ENCODE measurements at places on chromosomes 3 and 15.

DNA sequence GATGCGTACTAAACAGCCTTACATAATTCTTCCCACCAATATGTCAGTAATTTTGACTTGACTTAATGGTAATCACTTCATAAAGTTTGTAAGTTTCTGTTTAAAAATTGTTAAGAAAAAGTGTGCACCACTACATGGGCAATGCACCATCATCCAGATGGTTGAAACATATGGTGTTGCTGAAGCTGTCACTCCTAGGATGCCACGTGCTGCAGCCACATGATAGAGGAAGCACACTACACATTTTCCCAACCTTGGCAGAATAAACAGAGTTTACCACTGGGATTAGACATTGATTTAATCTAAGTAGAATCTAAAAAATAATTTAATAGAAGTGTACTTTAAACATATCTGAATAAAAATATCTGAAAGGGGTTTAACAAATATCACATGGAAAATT lies 1209.9 kb downstream of the NSUN3 start:
- DNase-seq, result no peak

GRCh38 chr3:73601011-73601410 lies 23.7 kb downstream of the PDZRN3 start:
- DNase-seq, result no peak

GRCh38 chr15:24856397-24857390 lies 98.1 kb upstream of the SNRPN start:
- DNase-seq, result no peak

- DNase-seq, result peak; percentile 29
These were observed 99.5 kb upstream of the KCNMB2 start for GRCh38 chr3:178436773-178437172.

GRCh38 chr3:169545606-169546005 lies 117.9 kb downstream of the MECOM start:
- DNase-seq, result no peak

DNA sequence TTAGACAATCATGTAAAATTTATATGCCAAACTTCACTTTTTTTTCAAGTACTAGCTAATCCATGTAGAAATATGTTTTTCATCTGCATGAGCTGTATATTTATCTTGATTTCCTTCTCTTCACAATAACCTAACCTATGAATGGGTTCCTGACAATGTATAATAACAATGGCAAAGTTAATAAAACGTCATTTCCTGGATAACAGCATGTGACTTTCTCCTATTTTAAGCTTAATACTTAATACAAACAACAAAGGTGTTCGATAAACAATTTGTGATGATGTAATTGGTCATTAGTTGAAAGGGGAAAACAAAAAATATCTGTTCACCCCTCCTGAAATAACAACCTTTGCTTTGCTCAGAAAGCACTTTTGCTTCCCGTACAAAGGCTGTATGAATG lies 20.4 kb downstream of the CD200 start:
- DNase-seq, result no peak

DNA sequence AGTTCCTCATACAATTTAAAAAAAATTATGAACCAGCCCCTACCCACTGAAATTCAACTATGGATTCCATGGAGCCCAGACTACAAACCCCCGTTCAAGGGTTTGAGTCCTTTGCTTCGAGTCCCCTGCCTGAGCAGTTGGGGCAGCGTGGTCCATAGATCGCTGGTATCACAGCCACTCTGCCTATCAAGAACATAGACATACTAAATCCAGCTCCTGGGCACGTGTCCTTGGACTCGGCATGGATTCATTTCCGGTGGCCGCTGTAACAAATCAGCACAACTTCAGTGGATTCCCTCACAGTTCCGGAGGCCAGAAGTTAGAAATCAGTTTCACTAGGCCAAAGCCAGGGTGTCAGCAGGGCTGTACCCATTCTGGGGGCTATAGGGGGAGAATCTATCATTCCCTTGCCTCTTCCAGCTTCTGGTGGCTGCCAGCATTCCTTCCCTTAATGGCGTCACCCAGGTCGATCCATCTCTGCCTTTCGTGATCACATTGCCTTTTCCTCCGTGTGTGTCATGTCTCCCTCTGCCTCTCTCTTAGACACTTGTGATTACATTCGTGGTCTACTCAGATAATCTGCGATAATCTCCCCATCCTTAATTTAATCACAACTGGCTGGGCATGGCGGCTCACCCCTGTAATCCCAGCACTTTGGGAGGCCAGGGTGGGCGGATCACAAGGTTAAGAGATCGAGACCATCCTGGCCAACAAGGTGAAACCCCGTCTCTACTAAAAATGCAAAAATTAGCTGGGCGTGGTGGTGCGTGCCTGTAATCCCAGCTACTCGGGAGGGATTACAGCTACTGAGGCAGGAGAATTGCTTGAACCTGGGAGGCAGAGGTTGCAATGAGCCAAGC lies 4.6 kb upstream of the TMEM44 start:
- DNase-seq, result no peak

GRCh38 chr3:117856354-117856753 lies 1146.8 kb downstream of the TUSC7 start:
- DNase-seq, result no peak

DNA sequence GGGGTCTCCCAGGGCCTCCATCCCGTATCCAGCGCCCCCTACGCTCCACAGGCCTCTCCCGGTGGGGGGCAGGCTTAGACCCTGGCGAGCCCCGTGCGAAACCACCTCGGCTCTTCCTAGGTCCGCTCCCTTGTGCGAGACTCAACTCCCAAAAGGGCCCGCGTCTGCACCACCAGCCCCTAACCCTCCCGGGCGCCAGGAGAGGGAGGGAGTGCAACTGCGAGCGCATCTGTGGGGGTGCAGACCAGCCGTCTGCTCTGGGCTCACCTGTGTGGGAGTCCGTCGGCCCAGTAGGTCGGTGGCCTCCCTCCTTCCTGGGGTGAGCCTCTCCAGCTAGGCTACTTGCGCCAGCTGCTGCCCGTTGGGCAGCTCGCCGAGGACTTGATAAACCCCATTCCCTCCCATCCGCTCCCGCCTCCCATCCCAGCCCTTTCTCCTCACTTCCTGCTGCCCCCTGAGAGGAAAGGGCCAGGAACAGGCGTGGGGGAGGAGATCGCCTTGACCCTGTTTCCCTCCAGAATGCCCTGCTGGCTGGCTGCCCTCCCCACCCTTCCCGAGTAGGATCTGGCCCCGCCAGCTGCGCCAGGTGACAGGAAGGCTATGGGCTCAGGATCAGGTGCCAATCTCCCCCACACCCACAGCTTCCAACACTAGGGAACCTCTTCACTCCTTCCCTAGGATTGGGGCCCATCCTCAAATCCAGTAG lies at the start of gene HYAL2:
Gene HYAL2, minus strand, starts transcription at position 360 of the 706 bp plus-strand sequence. CDS start 2,256 bp downstream, outside the sequence.
- DNase-seq, result peak; percentile 36
